ENCODE measurements at places on chromosomes 11 and 22.
A peak's percentile ranks its signal among the peaks of the same experiment; 100 is the strongest.

DNA sequence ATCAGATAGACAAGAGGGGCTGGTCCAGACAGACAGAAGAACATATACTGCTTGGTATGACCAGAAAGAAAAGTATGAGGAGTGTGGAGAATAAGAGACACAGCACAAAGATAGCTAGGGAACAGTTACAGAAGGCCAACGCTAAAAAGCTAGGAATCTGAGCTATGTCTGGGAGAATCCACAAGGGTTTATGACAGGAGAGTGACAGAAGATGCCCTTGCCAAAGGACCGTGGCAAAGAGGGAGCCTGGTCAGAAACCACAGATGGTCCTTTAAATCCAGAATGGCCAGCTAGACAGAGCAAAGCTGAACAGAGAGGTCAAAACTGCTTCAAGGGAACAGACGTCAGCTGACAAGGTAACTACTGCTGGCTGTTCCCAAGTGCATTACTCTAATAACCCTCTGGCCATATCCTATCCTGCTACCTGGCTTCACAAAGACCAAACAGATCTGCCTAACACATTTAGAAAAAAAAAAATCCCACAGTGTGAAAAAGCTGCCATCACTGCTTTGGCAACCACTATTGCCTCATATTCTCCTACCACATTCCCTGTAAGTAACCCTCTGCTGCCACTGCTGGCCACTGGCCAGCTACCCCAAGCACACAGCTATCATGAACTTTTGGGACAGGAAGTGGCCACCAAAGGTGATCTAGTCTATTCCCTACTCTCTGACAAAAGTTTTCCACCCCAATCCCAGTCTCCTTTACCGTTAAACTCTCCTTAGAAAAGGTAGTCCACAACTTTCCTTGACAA, 7.3 kb downstream of the SERGEF start:
- DNase-seq: no peak

DNA sequence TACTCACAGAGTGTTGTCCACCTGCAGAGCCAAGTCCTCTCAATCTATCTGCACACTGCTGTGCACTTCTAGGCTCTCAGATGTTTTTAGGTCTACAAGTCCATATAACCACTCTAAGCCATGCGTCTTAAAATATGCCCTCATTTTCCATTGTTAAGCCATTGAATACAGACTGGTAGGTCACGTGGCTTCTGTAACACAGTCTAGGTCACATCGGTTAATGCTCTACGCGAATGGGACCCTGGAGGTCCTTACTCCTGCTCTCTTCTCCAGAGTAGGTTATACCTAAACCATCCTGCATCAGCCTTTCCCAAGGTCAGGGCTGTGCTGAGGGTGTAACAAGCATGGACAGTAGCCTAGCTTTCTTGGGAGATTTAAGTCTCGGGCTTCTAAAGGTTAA, 819 bp downstream of the JAML start:
- no peak for DNase-seq

DNA sequence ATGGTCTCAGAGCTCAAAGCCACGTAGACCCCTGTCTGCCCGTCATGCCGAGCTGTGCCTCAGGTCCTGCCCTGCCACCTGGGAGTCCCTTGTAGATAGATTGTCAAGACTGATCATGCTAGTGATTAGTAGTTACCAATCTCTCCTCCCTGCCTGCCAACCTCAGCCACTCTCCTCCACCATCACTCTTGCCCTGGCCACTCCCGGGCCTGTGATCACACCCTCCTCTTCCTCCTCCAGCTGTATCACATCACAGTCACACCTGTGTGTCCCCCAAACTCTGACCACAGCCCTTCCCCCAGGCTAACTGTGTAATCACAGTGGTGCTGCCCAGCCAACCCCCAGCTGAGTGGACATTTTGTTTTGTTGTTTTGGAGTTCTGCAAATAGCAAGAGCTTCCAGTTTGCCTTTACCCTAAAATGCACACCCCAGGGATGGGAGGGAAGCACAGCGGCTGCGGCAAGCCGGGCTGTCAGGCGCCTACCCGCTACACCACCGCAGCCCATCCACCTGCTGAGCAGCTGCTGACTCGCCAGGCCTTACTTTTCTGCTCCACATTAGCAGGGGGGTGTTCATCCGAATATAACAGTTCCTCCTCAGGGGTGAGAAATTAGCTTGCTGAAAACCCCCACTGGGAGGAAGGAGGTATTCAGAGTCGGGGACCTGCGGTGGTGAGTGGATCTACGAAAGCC, 45.8 kb downstream of the LRFN4 start:
- no peak for DNase-seq

GRCh38 chr11:118749429-118749828, 41.5 kb downstream of the DDX6 start:
- no peak for DNase-seq

GRCh38 chr11:66186470-66186869, 82.0 kb upstream of the RAB1B start:
- no peak for DNase-seq

DNA sequence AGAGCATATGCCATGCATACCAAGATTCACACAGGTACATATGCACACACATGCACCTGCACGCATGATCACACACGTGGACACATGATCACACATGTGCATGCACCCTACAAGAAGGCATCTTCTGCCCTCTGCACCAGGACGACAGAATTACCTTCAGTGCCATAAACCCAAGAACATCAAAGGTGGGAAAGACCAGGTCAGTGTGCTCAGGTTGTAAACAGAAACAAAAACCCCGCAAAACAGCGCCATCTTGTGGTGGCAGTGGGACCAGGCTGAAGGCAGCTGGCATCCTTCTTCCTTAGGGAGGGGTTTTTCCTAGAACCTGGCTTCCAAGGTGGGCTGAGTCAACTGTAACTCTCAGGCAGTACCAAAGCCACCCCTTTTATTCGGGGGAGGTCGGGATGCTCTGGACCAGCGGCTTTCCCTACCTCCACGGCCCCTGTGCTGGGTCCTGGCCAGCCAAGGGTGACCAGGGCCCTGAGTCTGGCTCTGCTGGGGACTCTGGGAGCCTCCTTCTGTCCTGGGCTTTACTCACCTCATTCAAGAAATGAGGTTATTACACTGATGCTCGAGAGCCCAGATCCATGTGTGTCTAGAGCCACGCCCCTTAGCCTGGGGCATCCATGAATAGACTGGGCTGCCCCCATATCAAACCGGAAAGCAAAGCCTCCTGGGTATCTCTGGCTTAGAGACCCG, 69.4 kb upstream of the FGF3 start:
- DNase-seq: peak; percentile 23

GRCh38 chr22:22884010-22884887, 3.4 kb upstream of the IGLL5 start:
- DNase-seq: peak; percentile 50

GRCh38 chr11:60307507-60308195, 19.4 kb upstream of the MS4A6E start:
- DNase-seq: peak; percentile 12

DNA sequence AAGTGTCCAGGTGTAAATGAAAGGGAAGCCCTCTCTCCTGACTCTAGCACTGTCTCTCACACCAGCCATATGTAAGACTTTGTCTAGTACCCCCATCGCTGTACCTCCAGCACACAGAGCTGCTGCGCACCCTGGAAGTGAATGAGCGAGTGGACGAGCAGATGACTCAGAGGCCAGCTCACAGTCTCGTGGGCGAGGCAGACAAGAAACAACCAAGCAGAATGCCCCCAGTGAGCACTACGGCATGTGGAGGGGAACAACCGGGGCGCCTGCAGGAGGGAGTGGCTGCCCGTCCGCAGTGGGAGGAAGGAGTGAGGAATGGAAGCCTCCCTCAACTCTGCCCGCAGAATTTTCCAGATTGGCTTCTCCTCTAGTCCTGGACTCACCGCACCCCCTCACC, 46.4 kb downstream of the MCM5 start:
- no peak for DNase-seq

DNA sequence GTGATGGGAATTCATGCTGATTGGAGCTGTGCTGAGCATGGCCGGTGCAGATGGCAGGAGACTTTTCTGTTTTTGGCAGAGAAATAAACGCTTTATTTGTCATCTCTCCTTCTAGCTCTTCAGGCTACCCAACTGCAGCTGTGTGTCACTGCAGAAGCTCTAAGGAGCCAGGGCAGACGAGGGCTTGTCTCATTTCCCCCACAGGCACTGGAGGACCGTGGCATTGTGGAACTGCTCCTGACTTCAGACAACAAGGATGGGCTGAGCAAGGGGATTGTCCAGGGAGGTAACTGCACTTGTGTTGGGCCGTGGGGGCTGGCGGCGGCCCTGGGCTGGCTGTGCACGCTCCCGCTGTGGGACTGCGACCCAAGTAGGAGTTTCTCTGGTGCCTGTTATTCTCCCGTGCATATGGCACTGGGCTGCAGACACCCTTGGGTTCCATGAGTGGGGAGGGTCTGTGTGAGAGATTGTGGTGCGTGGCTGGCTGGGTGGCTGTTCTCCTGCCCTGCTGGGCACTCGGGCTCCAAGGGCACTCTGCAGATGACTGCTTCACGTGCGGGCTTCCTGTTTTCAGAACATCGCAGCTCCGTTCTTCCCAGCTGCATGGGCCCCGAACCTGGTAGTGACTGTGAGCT, 27.2 kb downstream of the GLB1L2 start:
- no peak for DNase-seq

GRCh38 chr11:108221371-108221770, 1.1 kb downstream of the NPAT start:
- DNase-seq: no peak

- no peak for DNase-seq
Observed at GRCh38 chr22:25403811-25404471, 160.5 kb upstream of the GRK3 start.

DNA sequence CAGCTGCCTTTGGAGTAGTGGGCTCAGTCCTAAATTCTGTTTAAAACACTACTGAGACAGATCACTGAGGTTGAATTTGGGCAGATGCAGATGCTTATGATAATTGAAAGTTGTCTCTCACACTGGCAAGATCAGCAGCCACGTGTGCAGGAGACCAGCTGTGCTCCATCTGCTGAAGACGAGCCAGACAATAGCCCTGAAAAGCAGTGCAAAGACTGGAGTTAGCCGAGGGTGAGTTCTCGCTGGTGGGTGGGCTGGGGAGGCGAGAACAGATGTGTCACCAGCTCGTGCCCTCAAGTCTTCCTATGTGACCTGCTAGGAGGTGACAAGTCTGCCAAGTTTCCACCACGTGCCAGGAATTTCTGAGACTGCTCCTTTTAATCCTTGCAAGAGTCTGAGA, 661.3 kb upstream of the B3GAT1 start:
- DNase-seq: no peak

Data from stimulated activated CD8-positive, alpha-beta memory T cell treated with anti-CD3 and anti-CD28 coated beads, Interleukin-15, amount 100 ng/mL, for 48 hours (primary cell).